ENCODE measurements at places on chromosomes 3 and 15. TPM values are rescaled to one million over a fixed set of nuclear protein-coding genes. Genes with fewer than 3 reads are reported as not detected.

The TIMP4 gene
- not detected for total RNA-seq

The ARHGEF26 gene
- not detected for total RNA-seq

The DUOXA1 gene
- total RNA-seq: not detected

The MESP1 gene
- 7.3 TPM for total RNA-seq

The ARNT2 gene
- total RNA-seq: not detected

The CPNE4 gene
- not detected for total RNA-seq

The CLDN1 gene
- 0.19 TPM for total RNA-seq

The GOLGA6L7 gene
- not detected for total RNA-seq

The CFAP20DC gene
- 1.2 TPM for total RNA-seq

The ADAMTSL3 gene
- total RNA-seq: not detected

The ELL3 gene
- 0.23 TPM for total RNA-seq

The DNAJC17 gene
- 48.1 TPM for total RNA-seq

The GXYLT2 gene
- total RNA-seq: not detected

The ZNF860 gene
- 0.13 TPM for total RNA-seq

The TGFBR2 gene
- total RNA-seq: 58.9 TPM

The GABRB3 gene
- total RNA-seq: not detected

The FES gene
- total RNA-seq: 3.4 TPM

The TPRG1 gene
- total RNA-seq: 16.4 TPM

The SLC22A13 gene
- 0.36 TPM for total RNA-seq

The PTX3 gene
- total RNA-seq: not detected

The TUSC7 gene
- not detected for total RNA-seq

The AQR gene
- total RNA-seq: 38.8 TPM

The C2CD4A gene
- 0.27 TPM for total RNA-seq

The ZNF774 gene
- total RNA-seq: 1.1 TPM

The USP50 gene
- not detected for total RNA-seq

The FOXL2NB gene
- total RNA-seq: not detected

The ZNF385D gene
- total RNA-seq: not detected

The GOLGA6L1 gene
- total RNA-seq: not detected

The PGBD4 gene
- 2.9 TPM for total RNA-seq

The RASL12 gene
- not detected for total RNA-seq

The FILIP1L gene
- 0.36 TPM for total RNA-seq

The C3orf85 gene
- not detected for total RNA-seq

The CMSS1 gene
- 141 TPM for total RNA-seq

The TRMT10C gene
- total RNA-seq: 72.4 TPM

The SPINT1 gene
- 9.6 TPM for total RNA-seq

The MYZAP gene
- not detected for total RNA-seq

The CADPS gene
- total RNA-seq: not detected

The AGBL1 gene
- not detected for total RNA-seq

The SAMD7 gene
- not detected for total RNA-seq

The ACSBG1 gene
- total RNA-seq: not detected

The PCOLCE2 gene
- 0.53 TPM for total RNA-seq

The LRRN1 gene
- total RNA-seq: 0.97 TPM

The HIGD2B gene
- total RNA-seq: 0.32 TPM

The KNL1 gene
- 22.5 TPM for total RNA-seq

The SLC12A1 gene
- not detected for total RNA-seq

The CNTN6 gene
- total RNA-seq: not detected

The LRTM1 gene
- total RNA-seq: not detected

The GJD2 gene
- not detected for total RNA-seq

The C3orf80 gene
- 0.06 TPM for total RNA-seq

The RAF1 gene
- total RNA-seq: 79.8 TPM

The SLC30A4 gene
- total RNA-seq: 2.2 TPM

The SLC38A3 gene
- total RNA-seq: 0.29 TPM

The SHC4 gene
- total RNA-seq: 11.6 TPM

The ESYT3 gene
- total RNA-seq: 0.13 TPM

The GPR149 gene
- not detected for total RNA-seq

The PRSS50 gene
- not detected for total RNA-seq

The IL20RB gene
- 1.2 TPM for total RNA-seq

The AAGAB gene
- 59.2 TPM for total RNA-seq

The UBE2E2 gene
- total RNA-seq: 2.3 TPM
